ENCODE measurements at places on chromosomes 13 and 19.

DNA sequence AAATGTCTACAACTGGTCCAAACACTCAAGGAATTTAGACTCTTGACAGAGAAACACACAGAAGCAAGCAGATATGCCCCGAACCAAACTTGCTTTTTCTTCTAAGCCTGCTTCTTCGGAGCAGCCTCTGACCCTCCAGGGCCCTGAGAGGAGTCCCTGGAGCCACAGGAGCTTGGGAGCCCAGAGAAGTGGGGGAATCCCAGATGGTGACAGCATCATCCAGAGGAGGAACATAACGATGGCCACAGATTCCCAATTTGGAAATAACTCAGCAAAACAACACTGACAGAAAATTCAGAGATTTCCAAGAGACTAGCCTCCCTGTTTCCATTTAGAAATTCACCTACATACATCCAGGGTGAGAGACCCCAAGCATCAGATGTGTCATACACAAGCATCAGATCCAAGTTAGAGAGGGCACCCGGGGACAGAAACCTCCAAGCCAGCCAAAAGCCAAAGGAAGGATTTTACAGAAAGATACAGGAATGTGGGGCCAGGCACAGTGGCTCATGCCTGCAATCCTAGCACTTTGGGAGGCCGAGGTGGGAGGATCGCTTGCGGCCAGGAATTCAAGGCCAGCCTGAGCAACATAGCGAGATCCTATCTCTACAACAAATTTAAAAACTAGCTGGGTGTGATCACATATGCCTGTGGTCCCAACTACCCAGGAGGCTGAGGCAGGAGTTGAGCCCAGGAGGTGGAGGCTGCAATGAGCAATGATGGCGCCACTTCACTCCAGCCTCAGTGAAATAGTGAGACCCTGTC lies 2.0 kb upstream of the PVR start:
- no peak for DNase-seq

- DNase-seq = no peak
These were observed 12.9 kb downstream of the TBC1D4 start for GRCh38 chr13:75469047-75469446.

- no peak for DNase-seq
These were observed 45.0 kb downstream of the LACC1 start for GRCh38 chr13:43924549-43925245.

GRCh38 chr19:30395283-30395682 lies 23.1 kb downstream of the ZNF536 start:
- DNase-seq = no peak

DNA sequence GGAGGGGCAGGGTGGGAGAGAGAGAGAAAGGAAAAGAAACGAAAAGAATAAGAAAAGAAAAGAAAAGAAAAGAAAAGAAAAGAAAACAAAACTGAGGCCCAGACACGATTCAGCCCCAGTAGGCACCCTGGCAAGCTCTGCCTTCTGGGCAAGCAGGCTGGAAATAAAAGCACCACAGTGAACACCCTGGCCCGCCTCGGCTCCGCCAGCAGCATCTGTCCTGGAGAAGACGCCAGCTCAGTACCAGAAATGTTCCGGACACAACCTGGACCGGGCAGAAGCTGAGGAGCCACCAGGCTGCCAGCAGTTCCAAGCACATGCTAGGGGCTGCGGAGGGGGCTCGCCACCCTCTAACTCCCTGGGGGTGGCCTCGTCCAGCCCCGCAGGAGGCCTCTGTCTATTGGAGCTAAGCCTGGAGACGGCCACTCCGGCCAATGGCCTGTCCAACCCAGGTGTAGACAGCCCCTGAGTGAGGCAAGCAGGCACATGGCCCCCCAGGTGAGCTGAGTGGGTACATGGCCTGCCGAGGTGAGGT lies 11.4 kb upstream of the CPAMD8 start:
- DNase-seq = no peak

GRCh38 chr19:40224342-40225150 lies 1.9 kb downstream of the CCNP start:
- DNase-seq = no peak

GRCh38 chr19:35459414-35460082 lies 11.5 kb downstream of the FFAR2 start:
- no peak for DNase-seq

DNA sequence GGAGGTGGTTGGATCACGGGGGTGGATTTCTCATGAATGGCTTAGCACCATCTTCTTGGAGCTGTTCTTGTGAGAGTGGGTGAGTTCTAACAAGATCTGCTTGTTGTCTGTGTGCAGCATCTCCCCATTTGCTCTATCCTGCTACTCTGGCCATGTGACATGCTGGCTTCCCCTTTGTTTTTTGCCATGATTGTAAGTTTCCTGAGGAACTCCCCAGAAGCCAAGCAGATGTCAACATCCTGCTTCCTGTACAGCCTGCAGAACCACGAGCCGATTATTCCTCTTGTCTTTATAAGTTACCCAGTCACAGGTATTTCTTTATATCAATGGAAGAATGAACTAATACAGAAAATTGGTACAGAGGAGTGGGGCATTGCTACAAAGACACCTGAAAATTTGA lies 2.3 kb upstream of the SIGLEC12 start:
- DNase-seq = no peak

- peak; percentile 51 for DNase-seq
These were observed 5.3 kb downstream of the DENND1C start for GRCh38 chr19:6476155-6476895.

DNA sequence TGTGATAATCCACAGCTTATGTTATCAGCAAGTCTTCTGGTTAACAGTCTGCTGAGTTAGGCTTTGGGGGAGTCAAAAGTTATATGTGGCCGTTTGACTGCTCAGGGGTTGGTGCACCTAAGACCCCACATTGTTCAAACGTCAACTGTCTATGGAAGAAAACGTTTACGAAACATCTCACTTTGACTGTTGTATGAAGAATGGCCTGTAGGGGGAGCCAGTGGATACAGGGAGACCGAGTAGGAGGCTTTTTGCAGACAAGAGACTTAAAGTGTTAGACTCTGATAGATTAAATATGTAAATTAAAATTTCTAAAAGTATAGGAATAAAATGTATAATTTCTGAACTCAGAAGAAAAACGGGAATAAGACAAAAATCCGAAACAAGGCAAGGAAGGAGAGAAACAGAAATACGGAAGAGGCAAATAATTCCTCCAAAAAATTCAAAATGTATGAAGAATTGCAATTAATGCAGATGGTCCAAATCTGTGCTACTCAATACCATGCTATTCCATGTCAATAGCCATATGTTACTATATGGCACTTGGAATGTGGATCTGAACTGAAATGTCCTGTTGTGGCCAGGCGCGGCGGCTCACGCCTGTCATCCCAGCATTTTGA lies 37.8 kb downstream of the TNFSF14 start:
- DNase-seq = peak; percentile 80

DNA sequence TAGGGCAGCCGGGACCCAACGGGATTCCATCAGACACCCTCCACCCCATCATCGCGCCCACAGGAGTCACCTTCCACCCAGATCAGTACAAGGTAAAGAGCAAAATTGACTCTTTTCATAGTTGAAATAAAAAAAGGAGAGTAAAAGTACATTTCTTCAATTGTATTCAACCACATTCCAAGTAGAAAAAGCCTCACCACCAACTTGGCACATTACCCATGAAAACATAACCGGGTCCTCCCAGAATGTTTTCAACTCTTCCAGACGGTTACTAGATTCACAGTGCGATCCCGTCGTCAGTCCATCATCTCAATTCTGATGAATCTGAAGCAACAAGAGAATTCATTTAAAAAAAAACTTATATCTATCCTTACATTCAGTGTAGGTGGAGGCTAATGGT lies 125.2 kb downstream of the RAB20 start:
- no peak for DNase-seq

DNA sequence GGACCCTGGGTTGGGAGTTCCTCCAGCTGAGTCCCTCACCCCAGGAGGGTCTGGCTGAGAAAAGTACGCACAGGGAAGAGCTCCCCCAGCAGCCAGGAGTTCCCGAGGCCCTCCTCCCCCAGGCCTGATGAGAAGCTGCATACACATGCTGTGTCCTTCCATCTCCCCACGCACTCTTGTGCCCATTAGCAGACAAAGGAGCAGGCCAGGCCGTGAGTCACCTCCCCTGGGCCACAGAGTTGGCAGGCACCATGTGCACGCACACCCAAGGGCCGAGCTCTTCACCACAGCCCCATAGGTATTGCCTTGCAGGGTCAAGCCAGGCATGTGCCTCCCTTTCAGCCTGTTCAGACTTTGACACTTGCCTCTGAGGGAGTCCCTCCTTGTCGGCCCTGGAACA lies 17.5 kb downstream of the MAU2 start:
- DNase-seq = no peak

- DNase-seq = no peak
These were observed 1.9 kb downstream of the SIGLEC14 start for GRCh38 chr19:51644636-51645271.

DNA sequence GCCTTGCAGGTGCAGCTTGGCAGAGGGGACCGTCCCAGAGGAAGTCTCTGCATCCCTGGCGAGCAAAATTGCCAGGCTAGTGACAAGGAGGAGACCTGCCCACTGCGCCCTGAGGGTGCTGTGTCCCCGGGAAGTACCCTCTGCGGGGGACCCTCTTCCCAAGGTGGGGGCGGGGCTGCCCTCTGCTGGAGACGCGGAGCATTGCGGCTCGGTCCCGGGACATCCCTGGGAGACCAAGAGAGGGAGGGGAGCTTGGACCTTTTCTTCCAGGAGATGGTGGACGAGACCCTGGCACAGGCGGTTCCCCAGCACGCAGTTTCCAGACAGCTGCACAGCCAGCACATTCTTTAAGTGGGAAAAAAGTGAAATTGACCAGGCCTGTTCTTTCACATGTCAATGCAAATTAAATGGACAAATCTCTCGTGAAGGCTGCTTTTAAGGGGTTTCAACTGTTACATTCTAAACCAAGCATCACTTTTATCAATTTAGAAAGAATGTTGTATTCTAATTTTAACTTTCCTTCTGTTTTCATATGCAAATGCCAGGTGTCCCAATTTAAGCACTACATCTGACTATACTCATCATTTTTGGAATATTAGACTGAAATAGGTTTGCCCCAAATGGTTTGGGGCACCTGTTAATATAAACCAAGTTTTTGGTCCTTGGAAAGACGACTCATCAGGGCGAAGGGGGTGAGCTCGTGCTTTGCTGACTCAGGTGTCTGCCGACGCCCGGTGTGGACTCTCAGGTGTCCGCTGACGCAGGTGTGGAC lies 60.7 kb downstream of the MCF2L start:
- peak; percentile 47 for DNase-seq

GRCh38 chr13:114229506-114229905 lies 5.2 kb upstream of the CDC16 start:
- DNase-seq = no peak

DNA sequence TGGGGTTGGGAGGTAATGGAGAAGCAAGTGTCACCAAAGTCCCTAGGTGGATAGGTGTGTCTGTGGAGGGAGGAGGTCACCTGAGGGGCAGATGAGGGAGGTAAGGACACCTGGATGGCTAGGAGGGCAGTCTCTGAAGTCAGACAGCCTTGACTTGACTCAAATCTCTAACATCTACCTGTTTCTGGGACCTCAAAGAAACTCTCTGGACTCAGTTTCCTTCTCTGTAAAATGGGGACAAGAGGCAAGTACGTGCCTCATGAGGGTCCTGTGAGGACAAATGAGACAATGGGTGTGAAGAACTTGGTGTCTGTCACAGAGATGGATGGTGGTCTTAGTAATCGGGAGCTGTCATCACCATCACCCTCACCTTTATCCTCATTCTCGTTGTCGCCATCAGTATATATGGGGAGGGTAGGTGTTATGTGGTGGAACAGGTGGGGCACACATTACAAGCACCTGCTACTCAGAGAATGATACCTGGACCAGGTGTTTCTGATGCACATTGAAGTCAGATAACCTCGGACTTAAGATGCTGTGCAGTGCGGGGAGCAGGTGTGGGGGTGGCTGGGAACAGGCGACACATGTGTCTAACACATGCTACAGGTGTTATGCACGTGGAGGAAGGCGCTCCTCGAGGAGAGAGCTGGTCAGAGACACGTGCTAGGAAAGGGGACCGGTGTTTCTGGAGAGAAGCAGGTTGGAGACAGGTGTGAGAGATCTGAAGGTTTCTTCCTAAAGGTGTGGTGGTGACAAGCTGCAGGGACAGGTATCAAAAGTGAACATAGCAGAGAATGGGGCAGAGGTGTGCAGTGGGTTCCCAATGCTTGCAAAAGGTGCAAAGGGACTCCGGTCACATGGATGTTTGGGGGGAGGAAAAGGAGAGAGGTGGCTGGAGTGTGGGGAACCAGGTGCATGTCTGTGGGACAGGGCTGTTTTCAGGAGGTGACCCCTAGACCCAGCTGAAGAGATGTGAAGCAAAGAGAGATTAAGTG lies 3.8 kb downstream of the ERFL start:
- no peak for DNase-seq

- no peak for DNase-seq
These were observed 418.2 kb downstream of the DCT start for GRCh38 chr13:94061301-94061700.

DNA sequence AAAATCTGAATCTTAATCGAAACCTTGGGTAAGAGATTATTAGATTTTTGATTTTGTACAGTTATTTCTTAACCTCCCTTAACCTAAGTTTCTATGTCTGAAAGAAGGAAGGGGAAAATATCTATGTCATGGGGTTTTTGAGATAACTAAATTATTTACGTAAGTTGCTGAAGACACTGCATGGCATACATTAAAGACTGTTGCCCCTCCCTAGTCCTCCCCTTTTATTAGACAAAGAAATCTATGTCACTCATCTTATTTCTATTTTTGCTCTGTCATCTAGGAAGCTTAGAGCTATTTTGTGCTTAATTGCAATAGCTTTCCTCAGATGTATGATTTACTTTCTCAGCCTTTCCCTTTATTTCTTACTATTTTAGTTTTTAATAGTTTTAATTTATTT lies 15.0 kb downstream of the COG6 start:
- no peak for DNase-seq

DNA sequence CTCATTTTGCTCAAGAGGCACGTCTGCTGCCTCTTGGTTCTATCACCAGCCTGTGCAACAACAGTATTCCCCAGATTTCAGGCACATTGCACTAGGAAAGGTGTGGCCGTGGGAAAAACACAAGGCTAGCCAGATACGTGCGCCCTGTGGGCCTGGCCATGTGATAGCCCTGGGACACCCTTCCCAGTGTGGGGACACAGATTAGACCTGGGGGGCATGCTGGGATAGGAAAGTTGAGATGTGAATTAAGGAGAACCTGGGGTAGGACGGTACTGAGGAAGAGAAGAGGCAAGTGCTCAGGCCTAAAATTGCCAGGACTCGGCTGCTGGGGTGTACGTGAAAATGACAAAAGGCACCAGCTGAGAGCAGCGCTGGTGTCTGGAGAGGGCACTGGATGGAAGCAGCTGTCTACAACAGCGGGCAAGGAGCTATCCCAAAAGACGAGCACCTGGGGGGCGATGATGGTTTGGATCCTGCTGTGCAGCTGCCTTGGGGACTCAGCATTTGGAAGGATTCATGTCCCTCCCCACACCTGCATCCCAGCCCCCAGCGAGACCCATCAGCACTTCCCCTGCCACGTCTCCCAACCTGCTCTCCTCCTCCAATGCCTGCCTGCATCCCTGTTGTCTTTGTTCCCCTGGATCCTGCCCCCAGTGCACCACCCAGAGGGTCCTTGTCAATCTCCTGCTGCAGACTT lies 54.3 kb downstream of the GGACT start:
- no peak for DNase-seq

GRCh38 chr19:4090356-4091220 lies 23.9 kb upstream of the ZBTB7A start:
- DNase-seq = no peak
